ENCODE measurements at places on chromosomes 11 and 22. TPM values are rescaled to one million over a fixed set of nuclear protein-coding genes. Genes with fewer than 3 reads are reported as not detected.

- DNase-seq: no peak
Observed at GRCh38 chr11:115716601-115717529, 212.7 kb upstream of the CADM1 start.

GRCh38 chr11:12219757-12220156 is 109.4 kb downstream of the MICAL2 start:
- no peak for DNase-seq

GRCh38 chr11:117562136-117562535 is 234.5 kb downstream of the CEP164 start:
- no peak for DNase-seq

GRCh38 chr11:115317277-115318185 is 186.7 kb downstream of the CADM1 start:
- no peak for DNase-seq

- no peak for DNase-seq
Observed at GRCh38 chr11:134497586-134497985, 85.5 kb upstream of the B3GAT1 start.

GRCh38 chr11:95299078-95299679 is 68.2 kb upstream of the SESN3 start:
- no peak for DNase-seq

- DNase-seq: no peak
Observed at GRCh38 chr11:70528046-70528793, 129.9 kb downstream of the CTTN start.

Gene SAMM50
- 47.3 TPM for total RNA-seq

GRCh38 chr22:43811777-43812148 is 342 bp downstream of the EFCAB6 start:
- DNase-seq: no peak

DNA sequence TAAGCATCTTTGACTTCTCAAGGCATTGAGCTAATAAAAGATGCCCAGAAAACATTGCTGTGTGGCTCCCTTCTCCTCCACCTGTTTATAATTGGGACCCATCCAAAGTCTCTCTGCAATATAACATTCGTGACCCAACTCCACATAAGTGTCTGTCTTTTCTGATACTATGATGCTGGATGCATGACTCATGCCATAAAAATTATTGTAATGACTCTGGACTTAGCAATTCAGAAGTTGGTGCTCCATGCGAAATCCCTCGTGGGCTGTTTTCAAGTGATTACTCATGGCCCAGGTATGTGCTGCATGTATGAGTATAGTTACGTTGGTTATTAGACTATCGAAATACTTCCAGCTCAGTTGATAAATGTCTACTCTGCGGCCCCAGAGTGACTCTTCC is 11.7 kb downstream of the FJX1 start:
- DNase-seq: no peak

GRCh38 chr11:7643314-7643713 is 30.0 kb downstream of the CYB5R2 start:
- DNase-seq: no peak

Gene SSH3
- total RNA-seq: 7.2 TPM

- no peak for DNase-seq
Observed at GRCh38 chr11:6646576-6646917, 9.1 kb downstream of the DCHS1 start.

GRCh38 chr11:22536071-22536470 is 89.6 kb downstream of the FANCF start:
- DNase-seq: no peak

- DNase-seq: no peak
Observed at GRCh38 chr11:34327804-34328631, 29.8 kb downstream of the ABTB2 start.

Gene TNNT3
- 10.0 TPM for total RNA-seq

GRCh38 chr11:19519912-19520641 is 192.6 kb upstream of the NAV2 start:
- DNase-seq: no peak

DNA sequence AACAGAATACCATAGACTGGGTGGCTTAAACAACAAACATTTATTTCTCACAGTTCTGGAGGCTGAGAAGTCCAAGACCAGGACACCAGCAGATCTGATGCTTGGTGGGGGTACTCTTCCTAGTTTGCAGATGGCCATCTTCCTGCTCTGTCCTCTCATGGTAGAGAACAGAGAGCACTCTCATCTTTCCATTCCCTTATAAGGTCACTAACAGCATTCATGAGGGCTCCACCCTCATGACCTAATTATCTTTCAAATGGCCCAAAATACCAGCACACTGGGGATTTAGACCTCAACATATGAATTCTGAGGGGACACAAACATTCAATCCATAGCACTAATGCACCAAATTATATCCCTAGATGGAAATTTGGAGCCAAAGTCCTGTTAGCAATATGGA is 6.1 kb downstream of the STK33 start:
- no peak for DNase-seq

GRCh38 chr22:41873391-41873790 is 40.5 kb downstream of the SREBF2 start:
- no peak for DNase-seq

Gene PARVA
- total RNA-seq: not detected

Gene GRIA4
- total RNA-seq: not detected

- no peak for DNase-seq
Observed at GRCh38 chr22:47333625-47334024, 571.2 kb downstream of the TBC1D22A start.
